NCI-H510A treated with DMSO at 0.1 percent for 48 hours (cell line): ENCODE measurements at places on chromosomes 5 and 9.

GRCh38 chr9:77712533-77713130, 64.5 kb upstream of the GNA14 start:
- DNase-seq, result no peak

DNA sequence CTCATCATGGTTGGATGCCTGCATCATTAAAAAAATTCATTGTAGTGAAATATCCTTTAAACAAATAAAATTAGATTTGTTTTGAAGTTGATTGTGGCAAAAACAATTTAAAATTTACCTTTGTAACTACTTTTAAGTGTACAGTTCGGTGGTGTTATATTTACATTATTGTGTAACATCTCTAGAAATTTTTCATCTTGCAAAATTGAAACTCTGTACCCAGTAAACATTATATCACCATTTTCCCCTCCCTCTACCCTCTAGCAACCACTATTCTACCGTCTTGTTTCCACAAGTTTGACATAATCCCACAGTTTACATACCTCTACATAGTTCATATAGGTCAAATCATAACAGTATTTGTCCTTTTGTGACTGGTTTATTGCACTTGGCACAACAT, 2.0 kb upstream of the KIAA1958 start:
- DNase-seq, result no peak

- DNase-seq, result peak; percentile 44
Observed at GRCh38 chr5:139636207-139636792, 11.8 kb upstream of the CXXC5 start.

GRCh38 chr5:127006744-127007143, 23.6 kb downstream of the MARCHF3 start:
- no peak for DNase-seq

DNA sequence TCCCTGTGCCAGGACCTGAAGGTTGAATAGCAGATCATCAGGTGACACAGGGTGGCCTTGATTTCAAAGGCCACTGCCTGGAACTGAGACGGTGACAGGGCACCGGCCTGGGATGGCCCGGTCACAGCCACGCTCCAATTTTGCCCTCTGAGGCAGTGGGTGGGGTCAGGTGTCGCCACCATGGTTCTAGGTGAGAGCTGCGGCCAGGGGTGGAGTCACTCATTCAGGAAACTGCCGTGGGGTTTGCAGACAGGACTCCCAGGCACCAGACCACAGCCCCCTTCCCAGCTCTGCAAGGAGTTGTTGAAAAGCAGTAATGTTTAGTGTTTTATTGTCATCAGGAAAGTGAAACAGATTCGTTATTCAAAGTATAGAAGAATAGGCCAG, 17.3 kb upstream of the RNU6ATAC start:
- DNase-seq, result no peak

DNA sequence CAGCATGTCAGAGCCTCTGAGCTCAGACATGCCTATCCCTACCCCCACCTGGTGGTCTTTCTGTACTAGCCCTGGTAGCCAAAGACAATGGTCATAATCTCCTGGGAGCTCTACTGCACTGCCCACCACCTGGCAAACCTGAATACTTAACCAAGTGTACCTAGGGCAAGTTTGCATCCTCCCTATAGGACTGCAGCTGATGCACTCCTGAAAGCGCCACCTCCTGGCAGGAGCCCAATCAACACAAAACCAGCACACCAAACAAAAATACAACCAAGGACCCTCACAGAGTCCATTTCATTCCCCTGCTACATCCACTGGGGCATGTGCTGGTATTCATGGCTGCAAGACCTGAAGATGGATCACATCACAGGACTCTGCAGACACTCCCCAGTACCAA, 14.8 kb upstream of the FAM174A start:
- no peak for DNase-seq

- DNase-seq, result peak; percentile 67
Observed at GRCh38 chr5:83472508-83473345, 1.2 kb downstream of the VCAN start.

- DNase-seq, result no peak
Observed at GRCh38 chr5:73005886-73006285, 50.0 kb downstream of the FCHO2 start.

- DNase-seq, result no peak
Observed at GRCh38 chr9:21555911-21556310, 73.8 kb upstream of the IFNE start.

GRCh38 chr5:34550247-34550646, 105.9 kb upstream of the RAI14 start:
- no peak for DNase-seq

DNA sequence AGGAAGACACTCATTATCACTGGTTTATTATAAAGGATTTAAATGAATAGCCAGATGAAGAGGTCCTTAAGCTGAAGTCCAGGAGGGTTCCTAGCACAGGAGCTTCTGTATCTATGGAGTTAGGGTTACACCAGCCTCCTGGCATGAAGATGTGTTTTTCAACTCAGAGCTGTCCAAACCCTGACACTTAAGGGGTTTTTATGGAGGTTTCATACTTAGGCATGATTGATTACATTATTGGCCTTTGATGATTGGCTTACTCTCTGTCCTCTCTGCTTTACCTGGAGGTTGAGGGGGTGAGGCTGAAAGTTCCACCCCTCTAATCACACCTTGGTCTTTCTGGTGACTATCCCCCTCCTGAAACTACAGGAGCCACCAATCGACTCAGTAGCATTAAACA, 84.9 kb upstream of the ZNF169 start:
- no peak for DNase-seq

DNA sequence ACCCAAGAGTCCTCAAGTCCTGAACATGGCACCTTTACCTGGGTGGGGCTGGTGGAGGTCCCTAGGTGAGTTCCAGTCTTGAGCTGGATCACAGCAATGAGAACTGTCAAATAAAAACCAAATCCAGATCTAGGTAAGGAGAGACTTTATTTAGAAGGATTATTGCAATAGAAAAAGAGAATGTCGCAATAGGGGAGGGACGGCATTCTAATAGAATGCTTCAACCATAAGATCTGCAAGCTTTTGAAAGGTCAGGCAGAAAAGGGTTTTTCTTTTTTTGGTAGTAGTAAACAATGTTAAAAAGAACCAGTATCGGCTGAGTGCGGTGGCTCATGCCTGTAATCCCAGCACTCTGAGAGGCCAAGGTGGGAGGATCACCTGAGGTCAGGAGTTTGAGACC, 5.2 kb upstream of the GCNT1 start:
- DNase-seq, result no peak

GRCh38 chr9:130938652-130939404, at the start of gene FIBCD1:
Gene FIBCD1 (minus strand): TSS chr9:130939247. CDS start chr9:130938607, 640 bp downstream.
- DNase-seq, result peak; percentile 9

- peak; percentile 60 for DNase-seq
Observed at GRCh38 chr5:90866333-90866732, 307.7 kb downstream of the ADGRV1 start.

DNA sequence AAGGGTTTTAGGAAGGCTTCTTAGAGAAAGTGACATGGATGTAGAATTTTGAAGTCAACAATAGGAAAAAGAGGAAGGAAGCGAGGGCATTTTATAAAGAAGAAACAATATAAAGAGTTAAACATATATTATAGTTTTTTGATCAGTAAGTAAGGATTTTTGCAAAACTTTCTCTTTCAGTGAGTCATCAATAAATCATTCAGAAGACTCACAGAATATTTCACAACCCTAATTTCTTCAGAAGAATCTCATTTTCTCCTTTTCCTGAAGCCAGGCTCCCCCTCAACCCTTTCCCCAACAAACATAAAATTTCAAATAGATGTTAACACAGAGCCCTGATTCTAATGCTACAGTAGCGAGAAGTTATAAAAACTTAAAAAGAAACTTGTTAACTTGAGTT, 4.3 kb upstream of the COX7C start:
- no peak for DNase-seq

- peak; percentile 43 for DNase-seq
Observed at GRCh38 chr5:72107901-72108201, 576 bp downstream of the MAP1B start.

- no peak for DNase-seq
Observed at GRCh38 chr9:19918630-19919029, 129.8 kb upstream of the SLC24A2 start.

DNA sequence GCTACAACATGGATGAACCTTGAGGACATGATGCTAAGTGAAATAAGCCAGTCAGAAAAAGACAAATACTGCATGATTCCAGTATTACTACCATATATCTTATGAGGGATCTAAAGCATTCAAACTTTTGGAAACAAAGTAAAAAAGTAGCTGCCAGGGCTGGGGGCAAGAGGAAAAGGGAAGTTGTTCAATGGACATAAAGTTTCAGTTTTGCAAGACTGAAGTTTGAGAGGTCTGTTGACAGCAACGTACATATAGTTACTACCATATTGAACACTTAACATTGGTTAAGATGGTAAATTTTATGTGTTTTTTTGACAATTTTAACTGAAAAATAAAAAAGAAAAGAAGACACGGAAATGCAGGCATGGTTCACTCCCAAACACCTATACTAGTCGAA, 77.6 kb downstream of the MAPKAP1 start:
- DNase-seq, result no peak

DNA sequence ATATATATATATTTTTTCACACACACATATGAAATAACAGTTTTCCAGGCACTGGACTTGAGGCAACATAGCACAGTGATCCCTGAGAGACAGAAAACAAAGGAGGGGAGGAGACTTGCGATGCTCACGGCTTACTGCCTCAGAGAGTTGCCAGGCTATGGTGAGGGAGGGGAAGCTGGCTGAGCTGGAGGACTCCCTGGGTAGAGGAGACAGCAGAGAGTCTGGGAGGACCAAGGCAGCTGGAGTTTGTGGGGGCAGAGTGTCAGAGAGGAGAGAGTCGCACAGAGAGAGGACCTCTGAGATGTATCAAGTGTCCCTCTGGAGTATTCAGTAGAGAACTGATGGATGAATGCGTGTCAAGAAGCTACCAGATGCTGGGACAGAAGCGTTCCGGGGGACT, 23.1 kb upstream of the QSOX2 start:
- DNase-seq, result no peak

DNA sequence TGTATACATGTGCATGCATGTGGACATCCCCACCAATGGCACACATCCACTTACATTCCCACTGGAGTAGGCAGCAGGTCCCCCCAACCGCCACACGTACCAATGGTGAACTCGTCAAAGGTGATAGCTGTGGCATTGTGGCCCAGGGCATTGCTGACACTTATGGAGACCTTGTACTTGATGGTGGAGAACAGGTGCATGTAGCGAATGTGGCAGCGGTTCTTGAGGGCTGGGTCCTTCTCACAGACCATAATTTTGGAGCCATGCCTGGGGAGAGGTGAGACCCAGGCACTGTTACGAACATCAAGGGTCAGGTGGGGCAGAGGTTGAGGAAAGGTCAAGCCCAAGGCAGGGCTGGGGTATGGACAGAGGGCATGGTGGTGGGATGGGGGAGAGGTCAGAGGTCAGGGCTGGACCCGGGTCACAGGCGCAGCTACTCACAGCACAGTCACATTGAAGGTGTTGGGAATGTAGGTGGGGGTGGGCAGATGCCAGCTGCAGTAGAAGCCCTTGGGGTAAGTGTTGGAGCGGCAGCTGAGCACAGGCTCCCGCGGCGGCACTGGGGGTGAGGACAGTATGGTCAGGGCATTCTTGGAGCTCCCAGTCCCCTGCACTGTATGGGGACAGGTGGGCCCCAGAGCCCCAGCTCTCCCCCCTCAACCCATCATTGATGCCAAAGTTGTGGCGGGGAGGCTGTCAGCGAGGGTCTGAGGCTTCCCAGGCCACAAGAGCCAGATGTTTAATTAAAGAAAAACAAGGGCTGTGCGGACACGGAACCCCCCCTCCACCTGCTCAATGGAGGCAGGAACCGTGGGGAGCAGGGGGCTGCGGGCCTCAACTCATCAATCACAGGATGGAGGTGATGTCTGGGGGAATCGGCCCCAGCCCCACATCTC, 31.9 kb downstream of the CNTFR start:
- no peak for DNase-seq

GRCh38 chr9:135229701-135230385, 142.4 kb downstream of the OLFM1 start:
- no peak for DNase-seq

DNA sequence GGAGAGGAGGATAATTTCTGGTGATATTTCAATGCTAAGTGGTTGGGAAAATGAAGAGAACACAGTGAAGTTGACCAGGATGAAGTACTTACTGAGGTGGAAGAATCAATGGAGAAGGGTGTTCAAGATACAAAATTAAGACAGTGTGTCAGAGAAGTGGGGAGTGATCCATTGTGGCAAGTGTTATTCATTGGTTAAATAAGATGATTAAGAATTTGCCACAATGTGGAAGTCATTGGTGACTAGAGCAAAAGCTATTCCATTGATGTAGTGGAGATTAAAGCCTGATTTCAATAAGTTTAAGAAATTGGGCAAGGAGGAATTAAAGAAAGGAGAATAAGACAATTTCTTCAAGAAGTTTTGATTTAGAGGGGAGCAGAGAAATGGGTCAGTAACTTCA, 118.9 kb downstream of the GHR start:
- no peak for DNase-seq

GRCh38 chr9:73596321-73596720, 444.7 kb downstream of the ANXA1 start:
- DNase-seq, result no peak

GRCh38 chr9:70868661-70869652, 252.5 kb downstream of the TRPM3 start:
- DNase-seq, result no peak

DNA sequence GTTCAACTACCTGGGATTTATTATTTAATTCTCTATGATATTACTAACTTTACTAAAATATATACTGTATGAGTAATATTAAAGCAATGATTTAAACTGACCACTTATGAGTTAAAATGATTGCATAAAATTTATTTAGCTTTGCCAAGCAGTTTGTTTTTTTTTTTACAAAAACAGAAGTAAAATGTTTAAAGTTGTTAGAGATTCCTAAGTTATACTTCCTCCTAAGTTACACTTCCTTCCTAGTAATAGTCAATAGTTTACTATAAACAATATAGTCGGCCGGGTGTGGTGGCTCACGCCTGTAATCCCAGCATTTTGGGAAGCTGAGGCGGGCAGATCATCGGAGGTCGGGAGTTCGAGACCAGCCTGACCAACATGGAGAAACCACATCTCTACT, 23.7 kb upstream of the LRRC19 start:
- no peak for DNase-seq

GRCh38 chr5:111631328-111631727, 119.0 kb upstream of the STARD4 start:
- DNase-seq, result no peak

DNA sequence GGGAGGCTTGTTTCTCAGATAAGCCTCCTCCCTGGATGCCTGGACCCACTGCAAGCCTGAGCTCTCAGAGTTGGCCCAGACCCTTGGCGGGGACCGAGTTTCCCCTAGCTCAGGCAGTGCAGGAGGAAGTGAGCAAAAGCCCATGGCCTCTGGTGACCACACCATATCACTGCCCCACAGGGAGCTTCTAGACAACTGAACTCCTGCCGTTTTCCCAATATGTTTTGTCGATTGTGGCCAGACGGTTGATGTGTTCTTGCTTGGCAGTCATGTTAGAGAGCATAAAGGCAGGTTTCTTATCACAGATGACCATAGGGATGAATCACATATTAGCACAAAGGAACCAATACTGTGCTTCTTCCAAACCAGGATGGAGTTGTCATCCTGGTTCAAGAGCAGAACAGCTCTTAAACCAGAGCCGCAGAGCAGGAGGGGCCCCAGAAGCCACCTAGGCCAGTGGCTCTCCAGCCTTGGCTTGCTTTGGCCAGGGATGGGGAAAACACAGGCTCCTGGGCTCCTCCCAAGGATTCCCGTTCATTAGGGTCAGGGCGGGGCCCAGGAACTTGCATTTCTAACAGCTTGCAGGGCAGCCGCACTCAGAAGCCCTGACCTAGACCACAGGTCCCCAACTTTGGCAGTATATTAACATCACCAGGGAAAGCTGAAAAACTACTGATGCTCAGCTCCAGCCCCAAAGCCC, 113.1 kb upstream of the TBC1D2 start:
- no peak for DNase-seq

GRCh38 chr9:109401169-109401989, 80.5 kb upstream of the EPB41L4B start:
- peak; percentile 40 for DNase-seq
